ENCODE measurements at places on chromosomes 2 and 18.

- no peak for DNase-seq
These were observed 47.2 kb downstream of the MEP1B start for GRCh38 chr18:32237049-32237448.

- no peak for DNase-seq
These were observed 121.7 kb downstream of the CMPK2 start for GRCh38 chr2:6744038-6744437.

DNA sequence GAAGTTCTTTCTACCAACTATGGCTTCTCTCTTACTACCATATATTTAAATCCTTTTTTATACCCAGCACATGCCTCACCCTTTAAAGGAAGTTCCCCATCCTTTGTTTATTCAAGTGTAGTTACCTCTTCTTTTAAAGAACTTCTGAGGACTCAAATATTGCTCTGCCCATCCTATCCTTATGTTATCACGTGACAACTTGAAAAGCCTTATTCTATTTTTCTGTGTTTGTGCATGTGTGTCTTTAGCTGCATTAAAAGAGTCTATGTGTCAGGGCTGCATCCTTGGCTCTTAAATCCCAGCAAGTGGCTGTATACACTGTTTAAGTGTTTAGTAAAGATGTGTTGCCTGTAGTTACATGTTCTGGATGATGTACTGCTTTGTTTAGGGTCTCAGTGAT is 22.5 kb downstream of the FSHR start:
- no peak for DNase-seq

GRCh38 chr2:68721482-68722101 is 13.0 kb upstream of the ARHGAP25 start:
- DNase-seq = no peak

DNA sequence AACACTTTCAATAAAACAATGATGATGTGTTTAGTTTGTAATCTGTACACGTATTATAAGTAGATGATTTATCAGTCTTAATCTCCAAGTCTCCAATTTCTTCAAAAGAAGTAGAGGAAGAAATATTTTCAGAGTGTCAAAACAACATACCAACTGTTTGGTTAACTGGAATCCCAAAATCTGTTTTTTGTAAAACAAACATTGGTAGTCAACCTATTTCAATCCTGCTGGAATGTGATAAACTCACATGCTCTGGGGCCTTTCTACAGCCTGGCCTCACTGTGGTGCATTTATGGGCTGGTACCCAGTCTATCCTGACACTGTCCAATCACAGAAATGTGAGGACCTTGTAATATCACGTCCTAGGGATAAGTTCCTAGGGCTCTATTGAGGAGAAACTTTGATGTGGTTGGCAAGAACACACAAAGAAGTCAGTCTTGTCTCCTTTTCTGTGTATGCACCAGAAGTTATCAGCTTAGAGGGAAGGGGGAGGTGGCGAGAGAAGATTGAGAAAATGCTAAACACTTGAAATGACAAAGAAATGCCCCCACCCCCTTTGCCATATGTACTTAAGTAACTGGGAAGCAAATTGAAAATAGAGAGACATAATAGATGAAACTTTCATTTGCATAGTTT is 47.2 kb downstream of the PRKRA start:
- DNase-seq = no peak

- no peak for DNase-seq
These were observed 2.4 kb downstream of the MTCL1 start for GRCh38 chr18:8707556-8708300.

DNA sequence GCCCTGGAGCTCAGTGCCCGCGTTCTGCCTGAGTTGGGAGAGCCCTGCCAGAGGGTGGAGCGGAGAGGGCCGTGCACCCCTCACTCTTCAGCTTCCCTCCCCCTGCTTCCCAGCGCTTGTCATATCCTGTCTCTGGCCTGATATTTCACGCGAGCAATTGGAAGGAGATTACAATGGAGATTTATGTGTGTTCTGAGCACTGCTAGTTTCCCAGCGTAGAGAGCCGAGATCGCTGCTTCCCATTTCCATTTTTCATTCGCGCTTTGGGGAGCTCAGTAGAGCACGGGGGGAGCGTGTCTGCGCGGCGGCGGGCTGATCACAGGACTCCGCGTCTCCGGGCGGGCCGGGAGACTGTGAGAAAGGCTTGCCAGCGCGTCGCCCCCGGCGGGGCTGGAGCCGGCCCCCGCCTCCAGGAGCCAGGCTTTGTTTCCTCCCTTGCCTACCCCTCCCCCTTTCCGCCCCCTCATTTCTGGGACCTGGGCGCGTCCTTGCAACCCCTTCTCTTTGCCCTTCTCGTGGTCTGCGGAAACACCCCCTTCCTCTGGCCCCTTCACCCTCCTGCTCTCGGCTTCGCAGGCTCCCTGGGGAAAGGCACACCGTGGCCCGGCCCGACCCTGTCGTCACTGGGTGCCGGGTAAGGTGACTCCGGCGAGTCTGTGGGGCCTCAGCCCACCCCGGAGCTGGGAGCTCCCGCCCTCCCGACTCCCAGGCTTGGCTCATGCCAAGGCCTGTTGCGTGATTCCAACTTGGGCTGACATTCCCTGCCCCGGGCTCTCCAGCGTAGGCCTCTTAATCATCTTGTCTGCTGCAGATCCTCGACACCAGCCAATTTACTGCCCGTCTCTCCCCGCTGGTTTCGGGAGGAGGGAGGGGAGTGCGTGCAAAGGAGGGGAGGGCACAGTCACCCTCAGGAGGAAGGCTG is 5.8 kb downstream of the DLX2 start:
- DNase-seq = no peak

DNA sequence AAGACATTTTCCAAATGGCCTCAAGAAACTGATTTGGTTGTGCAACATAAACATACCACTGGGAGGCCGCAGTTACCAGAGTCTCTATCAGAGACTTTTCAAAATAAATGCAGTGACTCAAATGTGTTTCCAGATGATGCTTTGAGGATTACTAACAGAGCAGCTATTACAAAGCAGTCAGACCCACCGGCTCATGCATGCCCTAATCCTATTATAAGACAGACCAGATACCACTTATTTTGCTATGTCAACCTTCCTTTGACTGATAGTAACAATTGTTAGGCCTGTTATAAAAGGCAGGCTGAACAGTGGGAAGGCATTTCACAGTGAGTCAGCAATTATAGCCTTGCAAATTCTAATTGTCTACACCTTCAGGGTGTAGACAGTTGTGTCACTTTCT is 217.7 kb downstream of the LRRTM1 start:
- no peak for DNase-seq

DNA sequence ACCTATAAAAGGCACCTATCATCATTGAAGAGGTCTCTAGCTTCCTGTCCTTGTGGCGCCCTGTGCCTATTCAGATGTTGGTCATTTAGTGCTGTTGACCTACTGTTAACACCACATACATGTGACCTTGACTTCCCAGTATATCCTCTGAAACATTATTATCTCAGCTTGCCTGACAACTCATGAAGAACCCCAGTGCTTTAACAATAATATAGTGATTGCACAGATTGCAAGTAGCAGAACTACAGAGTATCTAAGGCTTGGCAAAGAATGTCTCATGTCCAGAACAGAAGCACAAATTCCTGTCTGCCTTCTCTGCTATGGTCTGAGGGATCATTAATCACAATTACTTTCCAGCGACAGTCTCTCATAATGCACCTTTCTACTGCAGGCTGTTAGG is 165.3 kb downstream of the LCLAT1 start:
- DNase-seq = no peak

- DNase-seq = no peak
These were observed 626 bp upstream of the VIT start for GRCh38 chr2:36695746-36696415.

GRCh38 chr2:15579641-15580040 is 12.0 kb upstream of the DDX1 start:
- no peak for DNase-seq

DNA sequence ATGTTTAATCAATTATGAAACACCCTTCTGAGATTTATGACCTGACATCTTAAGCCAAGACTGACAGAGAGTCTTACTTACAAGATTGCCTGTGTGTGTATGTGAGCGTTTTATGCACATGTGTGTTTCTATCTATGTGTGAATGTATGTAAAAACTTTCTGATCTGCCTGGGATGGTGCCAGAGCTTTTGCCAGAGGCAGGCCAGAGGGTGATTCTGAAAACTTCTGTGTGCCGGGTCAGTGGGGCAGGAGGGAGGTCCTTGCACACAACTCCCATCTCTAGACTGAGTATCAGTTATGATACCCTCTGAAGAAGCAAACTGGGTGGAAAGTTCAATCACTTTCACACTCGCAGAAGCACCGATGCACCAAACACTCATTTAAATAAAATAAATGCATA is 335.0 kb upstream of the NT5C1B start:
- no peak for DNase-seq

DNA sequence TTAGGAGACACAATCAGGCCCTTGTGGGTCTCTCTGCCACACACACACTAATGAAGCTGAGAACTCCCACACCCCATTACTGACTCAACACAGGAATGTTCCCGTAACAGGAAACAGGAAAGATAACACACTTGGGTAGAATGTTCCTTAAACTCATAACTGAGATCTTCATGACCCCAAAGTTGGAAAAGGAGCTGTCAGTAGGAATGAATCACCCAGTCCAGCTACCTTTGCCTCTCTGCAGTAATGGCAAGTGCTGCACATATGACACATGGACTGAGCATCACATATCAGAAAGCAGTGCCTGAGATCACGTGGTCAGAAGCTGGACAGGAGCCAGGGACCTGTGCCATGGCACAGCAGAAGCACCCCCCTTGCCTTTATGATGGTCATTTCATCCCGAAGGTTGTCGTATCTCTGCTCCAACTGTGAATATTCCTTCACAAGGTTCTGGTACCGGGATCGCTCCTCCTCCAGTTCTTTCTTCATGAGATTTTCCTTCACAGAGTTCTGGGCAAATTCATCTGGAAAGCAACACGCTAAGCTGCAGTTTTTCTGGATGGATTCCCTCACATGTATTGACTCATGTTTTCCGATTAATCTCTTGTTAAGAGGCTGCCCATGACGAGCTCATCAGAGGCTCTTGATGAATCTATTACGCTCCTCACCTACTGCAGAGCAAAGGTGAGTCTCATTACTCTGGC is 65.4 kb upstream of the ACAA2 start:
- DNase-seq = no peak

DNA sequence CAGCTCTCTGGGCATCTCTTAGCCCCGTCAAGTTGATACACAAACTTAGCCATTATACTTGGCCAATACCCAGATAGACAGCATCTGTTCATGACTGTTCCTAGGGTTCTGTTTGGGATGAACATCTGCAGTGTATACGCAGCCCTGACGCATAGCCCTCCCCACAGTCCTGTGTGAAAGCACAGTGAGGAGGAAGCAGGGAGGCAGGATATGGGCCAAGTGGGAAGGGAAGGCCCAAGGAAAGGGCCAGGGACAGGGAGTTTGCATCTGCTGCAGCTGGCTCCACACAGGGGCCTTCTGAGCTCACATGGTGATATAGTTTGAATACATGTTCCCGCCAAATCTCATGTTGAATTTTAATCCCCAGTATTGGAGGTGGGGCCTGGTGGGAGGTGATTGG is 80.2 kb downstream of the CMPK2 start:
- no peak for DNase-seq

DNA sequence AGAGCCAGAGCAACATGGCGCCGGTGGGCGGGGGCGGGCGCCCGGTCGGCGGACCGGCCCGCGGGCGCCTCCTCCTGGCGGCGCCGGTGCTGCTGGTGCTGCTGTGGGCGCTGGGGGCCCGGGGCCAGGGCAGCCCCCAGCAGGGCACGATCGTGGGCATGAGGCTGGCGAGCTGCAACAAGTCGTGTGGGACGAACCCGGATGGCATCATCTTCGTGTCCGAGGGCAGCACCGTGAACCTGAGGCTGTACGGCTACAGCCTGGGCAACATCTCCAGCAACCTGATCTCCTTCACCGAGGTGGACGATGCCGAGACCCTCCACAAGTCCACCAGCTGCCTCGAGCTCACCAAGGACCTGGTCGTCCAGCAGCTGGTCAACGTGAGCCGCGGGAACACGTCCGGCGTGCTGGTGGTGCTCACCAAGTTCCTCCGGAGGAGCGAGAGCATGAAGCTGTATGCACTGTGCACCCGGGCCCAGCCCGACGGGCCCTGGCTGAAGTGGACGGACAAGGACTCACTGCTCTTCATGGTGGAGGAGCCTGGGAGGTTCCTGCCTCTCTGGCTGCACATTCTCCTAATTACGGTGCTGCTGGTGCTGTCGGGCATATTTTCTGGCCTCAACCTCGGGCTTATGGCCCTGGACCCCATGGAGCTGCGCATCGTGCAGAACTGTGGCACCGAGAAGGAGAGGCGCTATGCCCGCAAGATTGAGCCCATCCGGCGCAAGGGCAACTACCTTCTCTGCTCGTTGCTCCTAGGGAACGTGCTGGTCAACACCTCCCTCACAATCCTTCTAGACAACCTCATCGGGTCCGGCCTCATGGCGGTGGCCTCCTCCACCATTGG is 507 bp downstream of the CNNM4 start:
- DNase-seq = no peak

GRCh38 chr2:2010251-2010650 is 265.9 kb upstream of the PXDN start:
- no peak for DNase-seq

DNA sequence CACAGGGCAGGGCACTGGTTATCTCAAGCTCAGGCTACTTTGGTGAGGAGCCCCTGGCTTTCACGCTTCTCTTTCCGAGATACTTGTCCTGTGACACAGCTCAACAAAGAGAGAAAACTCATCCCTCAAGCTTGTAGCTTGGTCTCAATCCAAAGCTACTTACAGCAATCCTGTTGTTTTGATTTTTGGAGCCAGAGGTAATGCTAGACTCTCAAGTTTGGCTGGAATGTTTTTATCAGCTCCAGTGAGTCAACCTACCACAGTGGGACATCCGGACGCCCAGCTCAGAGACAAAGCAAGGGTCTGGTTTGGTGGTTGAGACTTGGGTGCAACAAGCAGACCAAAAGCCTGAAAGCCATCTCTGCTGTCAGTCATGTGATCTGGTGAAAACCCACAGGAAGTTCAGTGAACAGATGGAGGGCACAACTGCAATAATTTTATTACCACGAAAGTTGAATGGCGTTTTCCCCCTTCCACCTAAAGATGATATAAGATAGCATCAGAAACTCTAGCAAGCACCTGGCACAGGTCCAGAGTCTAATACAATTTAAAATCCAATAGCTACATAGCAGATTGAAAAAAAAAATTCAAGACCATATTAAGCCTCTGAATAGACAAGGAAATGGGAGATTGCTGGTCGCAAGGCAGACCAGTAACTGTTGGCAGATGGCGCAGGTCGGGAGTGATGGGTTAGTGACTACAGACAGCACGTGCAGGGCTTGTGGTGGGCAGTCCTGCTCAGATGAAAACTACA is 102.3 kb upstream of the SMAD7 start:
- DNase-seq = no peak

DNA sequence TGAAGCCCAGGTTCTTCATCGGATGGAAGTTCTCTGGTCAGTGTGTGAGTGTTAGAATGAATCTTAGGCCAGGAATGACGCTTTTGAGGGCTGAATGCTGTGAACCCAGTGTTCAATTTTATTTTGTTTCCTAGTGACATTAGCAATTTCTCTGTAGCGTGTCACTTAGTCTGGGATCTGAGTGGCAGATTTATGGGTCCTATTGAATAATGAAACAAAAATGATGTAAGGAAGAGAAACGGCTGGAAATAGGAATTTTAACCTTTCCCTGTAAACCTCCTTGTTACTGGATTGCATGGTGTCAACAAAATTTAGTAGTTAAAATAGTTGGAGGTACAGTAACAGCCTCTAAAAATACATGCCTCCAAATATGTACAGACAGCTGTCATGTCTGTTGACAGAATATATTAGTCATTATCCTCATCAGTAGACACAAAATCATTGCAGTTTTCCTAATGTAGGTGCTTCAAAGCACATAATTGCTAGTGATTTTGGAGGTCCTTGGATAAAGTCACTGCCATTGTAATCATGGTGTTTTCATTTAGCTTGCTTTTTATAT is 223.8 kb upstream of the SPRED2 start:
- no peak for DNase-seq

GRCh38 chr2:103667335-103667884 is 905.6 kb downstream of the TMEM182 start:
- DNase-seq = no peak
